Stimulated activated CD4-positive, alpha-beta T cell treated with anti-CD3 and anti-CD28 coated beads, Interleukin-1b, Interleukin-23, amount 100 ng/mL, for 1 hour (primary cell): ENCODE measurements at places on chromosomes 7 and 10.

GRCh38 chr7:100430493-100431285 is 1.1 kb downstream of the MEPCE start:
- no peak for DNase-seq

- DNase-seq: no peak
These were observed 1469.5 kb upstream of the CELF2 start for GRCh38 chr10:9547936-9548904.

DNA sequence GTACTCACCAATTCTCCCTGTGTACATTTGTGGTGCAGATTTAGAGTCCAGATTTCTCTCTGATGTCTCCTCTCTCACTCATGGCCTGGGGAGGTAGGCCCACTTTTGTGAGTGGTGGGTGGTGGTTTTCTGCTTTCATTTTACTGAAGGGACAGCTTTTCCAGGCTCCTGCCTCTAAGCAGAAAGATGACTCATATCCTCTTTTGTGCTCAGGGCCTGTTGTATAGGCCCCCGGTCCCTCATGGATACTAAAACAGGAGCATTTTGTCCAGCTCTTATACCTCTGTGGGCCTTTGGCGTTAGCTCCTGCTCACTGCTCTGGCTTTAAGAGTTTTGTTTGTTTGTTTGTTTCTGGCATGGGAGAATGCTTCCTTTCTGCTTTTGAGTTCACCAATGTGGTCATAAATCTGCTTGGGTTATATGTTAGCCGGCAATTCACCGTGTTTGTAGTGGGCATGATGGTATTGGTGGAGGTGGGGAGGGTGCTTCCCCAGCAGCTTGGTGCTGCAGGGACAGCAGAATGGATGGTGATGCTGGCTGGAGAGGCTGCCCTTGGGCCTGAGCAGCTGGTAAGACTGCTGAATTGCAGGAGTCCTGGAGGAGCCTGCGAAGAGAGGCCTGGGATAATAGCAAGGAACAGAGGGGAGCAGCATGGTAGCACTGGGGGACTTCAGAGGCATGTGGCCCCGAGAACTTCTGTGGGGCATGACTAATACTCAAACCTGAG is 468.7 kb downstream of the RPS24 start:
- DNase-seq: no peak

GRCh38 chr10:117374506-117375359 is 507 bp downstream of the PDZD8 start:
- no peak for DNase-seq

DNA sequence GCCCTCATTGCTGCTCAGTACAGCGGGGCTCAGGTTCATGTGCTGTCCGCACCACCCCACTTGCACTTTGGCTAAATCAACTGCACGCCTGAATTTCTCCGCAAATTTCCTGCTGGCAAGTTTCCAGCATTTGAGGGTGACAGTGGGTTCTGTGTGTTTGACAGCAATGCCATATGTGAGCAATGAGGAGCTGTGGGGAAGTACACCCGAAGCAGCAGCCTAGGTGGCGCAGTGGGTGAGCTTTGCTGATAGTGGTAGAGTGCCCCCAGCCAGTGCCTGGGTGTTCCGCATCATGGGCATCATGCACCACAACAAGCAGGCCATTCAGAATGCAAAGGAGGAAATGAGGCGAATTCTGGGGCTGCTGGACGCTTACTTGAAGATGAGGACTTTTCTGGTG is 103.9 kb upstream of the POT1 start:
- DNase-seq: no peak

GRCh38 chr7:20021831-20022230 is 195.4 kb downstream of the MACC1 start:
- DNase-seq: no peak

GRCh38 chr10:102775935-102776669 is 32.4 kb downstream of the WBP1L start:
- no peak for DNase-seq

- no peak for DNase-seq
These were observed 246.9 kb downstream of the AGMO start for GRCh38 chr7:15314922-15315321.

DNA sequence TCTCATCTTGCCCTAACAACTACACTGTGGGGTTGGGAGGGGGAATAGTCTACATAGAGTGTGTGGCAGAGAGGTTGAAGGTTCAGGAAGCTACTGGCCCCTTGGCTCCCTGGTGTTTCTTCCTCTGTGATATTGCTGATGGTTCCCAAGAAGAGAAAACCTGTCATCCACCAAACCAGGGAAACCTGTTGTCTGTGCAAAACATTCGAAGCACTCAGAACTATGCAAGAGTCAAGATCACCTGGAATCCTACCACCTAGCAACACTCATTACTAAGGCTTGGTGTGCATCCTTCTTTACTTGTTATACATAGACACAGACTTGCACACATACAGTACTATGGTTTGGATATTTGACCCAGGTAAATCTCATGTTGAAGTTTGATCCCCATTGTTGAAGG is 46.5 kb upstream of the MKI67 start:
- no peak for DNase-seq

DNA sequence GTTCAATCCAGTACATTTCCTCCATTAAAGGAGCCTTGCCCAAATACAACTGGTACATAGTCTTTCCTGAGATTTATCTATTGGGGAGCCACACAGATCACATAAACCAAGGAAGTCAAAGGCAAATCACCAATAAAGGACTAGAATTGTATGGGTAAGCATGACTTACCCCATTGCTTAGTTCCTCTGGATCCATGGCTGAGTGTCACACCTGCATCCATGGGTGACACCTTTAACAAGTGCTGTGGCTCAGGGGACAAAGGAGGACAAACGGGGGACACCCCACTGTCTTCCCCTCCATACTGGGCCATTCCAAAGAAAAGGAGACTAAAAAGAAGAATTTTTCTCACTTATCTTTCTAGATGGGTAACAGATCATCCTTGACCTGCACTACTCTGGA is 30.4 kb downstream of the ZNF92 start:
- DNase-seq: no peak

- DNase-seq: no peak
These were observed 64.1 kb upstream of the PDZD8 start for GRCh38 chr10:117439243-117439912.

GRCh38 chr7:143222782-143223181 is 945 bp downstream of the TAS2R40 start:
- no peak for DNase-seq

- DNase-seq: no peak
These were observed 122.5 kb upstream of the SAMD8 start for GRCh38 chr10:74988832-74989561.

DNA sequence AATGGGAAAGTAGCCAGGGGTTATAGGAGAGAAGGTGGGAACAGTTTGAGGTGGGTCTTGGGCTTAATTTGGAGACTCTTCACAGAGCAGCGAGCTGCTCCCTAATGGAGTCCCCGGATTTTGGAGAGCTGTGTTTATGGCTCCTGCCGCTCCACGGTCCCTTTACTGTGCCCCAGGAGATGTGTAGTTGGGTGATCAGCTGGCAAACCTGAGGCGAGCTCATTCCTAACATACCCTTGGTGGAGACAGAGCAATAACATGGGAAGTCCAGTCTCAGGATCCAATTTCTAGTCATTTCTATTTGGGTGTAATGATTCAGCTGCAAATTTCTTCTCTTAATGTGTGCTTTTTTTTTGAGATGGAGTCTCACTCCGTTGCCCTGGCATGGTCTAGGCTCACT is 1.5 kb downstream of the GARIN1A start:
- DNase-seq: no peak

DNA sequence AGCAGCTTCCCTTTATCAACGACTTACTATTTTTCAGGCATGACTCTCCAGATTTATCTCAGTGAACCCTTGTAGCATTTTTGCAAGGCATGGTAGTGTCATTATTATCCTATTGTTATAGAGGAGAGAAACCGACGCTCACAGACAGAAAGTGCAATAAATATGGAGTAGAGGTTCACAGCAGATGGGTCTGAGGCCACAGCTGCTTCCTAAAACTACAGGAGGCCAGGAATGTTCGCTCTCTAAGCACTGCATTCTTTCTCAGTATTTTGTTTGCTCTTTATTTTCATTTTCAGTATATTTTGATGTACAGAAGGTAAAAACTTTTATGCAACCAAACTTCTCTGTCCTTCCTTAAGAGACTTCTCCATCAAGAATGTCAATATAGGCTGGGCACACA is 4.5 kb upstream of the AEBP1 start:
- no peak for DNase-seq

- no peak for DNase-seq
These were observed at the start of gene PTPN12 for GRCh38 chr7:77537136-77537777. TSS of gene PTPN12 (plus strand) at chr7:77537295. CDS start at chr7:77537547, 252 bp downstream.

DNA sequence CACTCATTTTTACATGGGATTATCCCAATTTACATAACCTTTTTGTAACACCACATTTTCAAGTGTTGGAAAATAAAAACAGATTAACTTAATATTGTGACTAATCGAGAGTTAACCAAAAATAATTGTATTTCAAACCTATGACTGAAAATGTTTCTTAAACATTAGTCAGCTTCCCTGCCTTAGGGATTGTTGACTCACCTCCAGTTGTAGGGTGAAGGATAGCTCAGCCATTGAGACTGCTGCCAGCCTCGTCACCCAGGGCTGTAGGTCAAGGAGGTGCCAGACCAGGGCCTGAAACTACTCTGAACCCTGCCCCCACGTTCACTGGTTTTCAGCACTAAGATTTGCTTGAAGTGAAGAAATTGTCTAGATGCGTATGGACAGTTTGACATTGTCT is 351.2 kb downstream of the GFRA1 start:
- DNase-seq: no peak

DNA sequence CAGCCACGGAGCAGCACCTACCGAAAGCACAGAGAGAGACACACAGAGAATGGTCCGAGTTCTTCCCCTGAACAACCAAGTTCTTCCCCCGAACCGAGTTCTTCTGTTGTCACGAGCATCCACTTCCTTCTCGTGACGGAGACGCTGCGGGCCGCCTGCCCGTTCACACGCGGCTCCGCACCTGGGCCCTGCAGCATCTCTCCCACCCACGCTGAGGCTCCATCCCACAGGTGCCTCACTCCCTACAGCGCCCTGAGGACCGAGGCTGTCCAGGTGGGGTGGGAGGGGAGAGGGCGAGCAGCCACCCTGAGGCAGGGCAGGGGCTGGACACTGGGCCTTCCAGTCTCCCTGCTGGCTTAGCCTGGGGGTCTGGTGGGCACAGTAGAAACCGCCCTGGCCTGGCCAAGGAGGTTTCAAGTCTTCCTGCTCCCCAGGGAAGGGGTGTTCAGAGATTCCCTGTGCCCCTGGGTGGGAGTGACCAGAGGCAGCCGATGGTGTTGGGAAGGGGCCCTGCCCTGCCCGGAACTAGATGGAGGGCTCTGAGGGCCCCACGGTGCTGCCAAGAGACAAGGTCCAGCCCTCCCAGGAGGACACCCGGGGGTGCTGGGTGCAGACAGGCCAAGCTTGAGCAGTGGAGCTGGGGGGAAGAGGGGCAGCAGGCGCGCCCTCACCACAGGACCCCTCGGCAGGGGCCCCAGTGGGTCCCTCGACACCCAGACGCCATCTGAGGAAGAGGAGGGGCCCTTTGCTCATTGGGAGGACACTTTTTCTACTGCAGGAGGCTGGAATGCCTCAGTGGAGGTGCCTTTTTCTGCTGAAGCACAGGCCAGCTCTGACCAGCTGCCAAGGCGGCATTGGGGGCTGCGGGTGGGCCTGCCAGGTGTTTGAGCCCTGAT is 5.2 kb upstream of the NKX6-2 start:
- DNase-seq: no peak

DNA sequence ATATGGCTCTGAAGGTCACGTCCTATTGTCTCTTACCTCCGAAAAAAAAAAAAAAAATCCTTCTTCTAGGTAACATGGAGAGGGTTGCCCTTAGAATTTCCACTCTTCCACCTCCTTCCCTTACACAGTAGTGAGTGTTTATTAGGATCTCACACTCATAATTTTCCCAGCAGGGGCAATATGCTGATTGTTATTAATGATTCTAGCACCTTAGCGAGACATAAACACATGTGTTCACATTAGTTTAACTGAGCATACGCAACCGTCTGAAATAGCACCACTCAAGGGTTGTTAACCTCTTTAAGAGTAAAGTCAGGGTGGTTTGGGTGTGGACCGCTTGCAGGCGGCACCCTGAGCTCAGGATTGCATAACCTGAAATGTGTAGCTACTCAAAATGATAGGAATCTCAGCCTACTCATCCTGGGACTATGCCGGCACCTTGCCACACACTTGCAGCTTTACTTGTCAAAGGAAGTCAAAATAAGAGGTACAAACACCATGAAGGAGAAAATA is 52.2 kb downstream of the CPEB3 start:
- no peak for DNase-seq

- no peak for DNase-seq
These were observed 221.7 kb upstream of the DKK1 start for GRCh38 chr10:52092390-52092789.

GRCh38 chr7:99255463-99255862 is 17.2 kb upstream of the MYH16 start:
- no peak for DNase-seq

DNA sequence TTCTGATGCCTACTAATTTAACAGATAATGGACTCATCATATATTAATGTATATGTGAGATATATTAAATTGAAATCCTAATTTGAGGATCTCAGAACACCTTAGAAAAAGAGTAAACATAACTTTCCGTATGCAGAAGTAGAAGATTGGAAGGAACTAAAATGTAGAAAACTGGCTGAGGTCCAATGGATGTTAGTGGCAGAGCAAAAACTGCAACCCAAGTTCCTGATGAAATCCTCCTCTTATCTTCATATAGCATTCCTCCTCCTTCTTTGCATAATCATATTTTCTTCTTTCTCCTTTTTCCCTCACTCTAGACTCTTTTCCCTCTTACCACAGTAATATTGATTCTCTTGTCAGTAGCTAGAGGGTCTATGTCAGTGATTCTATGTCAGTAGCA is 6.0 kb downstream of the INA start:
- no peak for DNase-seq

DNA sequence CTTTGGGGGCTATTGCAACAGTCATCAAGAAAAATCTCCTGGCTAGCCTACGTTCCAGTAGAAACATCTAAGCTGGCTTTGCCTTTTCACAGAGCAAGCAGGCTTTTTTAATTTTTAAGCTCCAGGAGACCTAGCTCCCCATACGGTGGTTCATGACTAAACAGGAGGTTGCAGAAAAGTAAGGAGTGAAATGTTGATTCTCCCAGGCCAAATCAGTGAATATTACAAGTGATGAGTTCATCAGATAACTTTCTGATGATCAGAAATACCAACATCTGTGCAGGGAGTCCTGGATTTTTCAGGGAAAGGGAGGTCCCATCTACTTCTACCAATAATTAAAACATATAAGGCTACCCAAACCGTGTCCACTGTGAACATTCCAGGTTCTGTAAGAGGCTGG is 477.3 kb upstream of the CELF2 start:
- no peak for DNase-seq
